ENCODE measurements at places on chromosomes 7 and 10.

GRCh38 chr7:143345428-143345900 lies 17.0 kb downstream of the FAM131B start:
- DNase-seq, result no peak

GRCh38 chr10:84194424-84195043 lies at the start of gene CDHR1:
Gene CDHR1, plus strand, starts transcription at chr10:84194537. Its CDS starts 224 bp downstream, at chr10:84194761.
- DNase-seq, result no peak

GRCh38 chr10:67280405-67280804 lies 354.6 kb downstream of the LRRTM3 start:
- no peak for DNase-seq

- no peak for DNase-seq
Observed at GRCh38 chr10:71423901-71424300, 27.2 kb downstream of the CDH23 start.

GRCh38 chr10:88995156-88995876 lies 4.7 kb downstream of the FAS start:
- no peak for DNase-seq

DNA sequence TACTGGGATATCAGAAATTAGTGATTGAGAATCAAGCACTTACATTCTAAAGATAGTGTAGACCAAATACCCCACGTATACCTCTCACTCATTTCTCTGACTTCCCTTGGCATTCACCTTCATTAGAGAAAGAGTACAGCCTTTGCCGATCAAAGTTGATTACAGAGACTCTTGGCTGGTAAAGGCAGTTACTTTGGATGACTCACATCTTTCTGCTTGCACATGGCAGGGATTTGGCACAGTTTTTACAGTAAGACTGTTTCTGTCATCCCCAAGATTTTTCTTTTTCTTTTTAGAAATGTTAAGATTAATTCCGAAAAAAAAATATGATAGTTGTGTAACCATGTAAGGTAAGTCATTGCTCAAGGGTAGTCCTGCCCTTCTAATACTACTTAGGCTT lies 143.0 kb downstream of the TSPAN12 start:
- no peak for DNase-seq

Data from GOT3 (cell line).